HFF-Myc (cell line): ENCODE measurements at places on chromosomes 7 and 10.

GRCh38 chr10:5666841-5667630, 641 bp upstream of the ASB13 start:
- no peak for DNase-seq

GRCh38 chr7:92076509-92076908, 57.8 kb downstream of the CYP51A1 start:
- DNase-seq: no peak

DNA sequence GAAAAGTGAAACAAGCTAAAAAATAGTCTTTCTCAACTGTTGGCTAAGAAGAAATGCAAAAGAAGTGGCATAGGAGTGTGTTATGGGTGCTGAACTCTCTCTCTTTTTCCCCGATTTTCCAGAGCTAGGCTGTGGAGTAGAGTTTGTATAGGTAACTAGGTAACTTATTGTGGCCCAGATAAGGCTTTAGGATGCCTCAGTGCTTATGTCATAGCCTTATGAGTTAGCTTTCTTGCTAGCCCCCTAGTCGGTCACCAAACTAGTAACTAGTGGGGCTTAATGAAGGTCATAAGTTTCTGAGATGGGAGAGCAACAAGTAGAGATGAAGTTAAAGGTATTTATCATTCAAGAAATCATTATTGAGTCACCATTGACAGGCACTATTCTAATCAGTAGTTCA, 32.4 kb downstream of the BPGM start:
- no peak for DNase-seq

DNA sequence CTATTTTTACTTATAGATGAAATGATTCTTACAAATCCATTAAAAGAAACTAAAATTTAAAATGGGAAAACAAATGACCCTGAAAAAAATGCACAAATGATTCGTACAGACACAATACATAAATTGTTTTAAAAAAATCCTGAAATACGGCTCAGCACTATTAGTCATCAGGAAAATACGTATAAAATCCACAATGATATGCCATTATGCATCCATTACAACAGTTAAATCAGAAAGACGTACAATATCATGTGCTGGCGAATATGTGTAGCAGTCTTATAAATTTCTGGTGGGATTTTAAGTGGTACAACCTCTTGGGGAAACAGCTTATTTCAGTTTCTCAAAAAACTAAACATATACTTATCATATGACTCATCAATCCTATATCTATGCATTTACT, 600.1 kb upstream of the STEAP1 start:
- no peak for DNase-seq

GRCh38 chr10:12974491-12975199, 26.9 kb downstream of the CCDC3 start:
- no peak for DNase-seq
